ENCODE measurements at places on chromosomes 11 and 22.

GRCh38 chr22:44952863-44953746, 56.7 kb downstream of the PHF21B start:
- no peak for DNase-seq

GRCh38 chr11:103257360-103257759, 148.1 kb downstream of the DYNC2H1 start:
- no peak for DNase-seq

DNA sequence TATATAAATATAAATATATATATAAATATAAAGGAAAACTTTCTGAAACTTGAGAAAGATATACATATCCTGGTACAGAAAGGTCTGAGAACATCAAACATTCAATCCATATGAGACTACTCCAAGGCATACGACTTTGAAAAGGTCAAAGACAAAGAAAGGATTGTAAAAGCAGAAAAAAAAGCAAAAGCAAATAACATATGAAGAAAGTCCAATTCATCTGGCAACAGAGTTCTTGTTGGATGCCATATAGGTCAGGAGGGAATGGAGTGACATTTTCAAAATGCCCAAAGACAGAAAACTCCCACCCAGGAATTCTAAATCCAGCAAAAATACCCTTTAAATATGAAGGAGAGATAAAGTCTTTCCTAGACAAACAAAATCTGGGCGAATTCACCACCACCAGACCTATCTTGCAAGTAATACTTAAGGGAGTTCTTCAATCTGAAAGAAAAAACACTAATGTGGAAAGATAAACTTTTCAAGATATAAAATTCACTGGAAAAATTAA, 42.3 kb upstream of the MRPL17 start:
- no peak for DNase-seq

GRCh38 chr11:3755151-3755550, 42.2 kb downstream of the NUP98 start:
- DNase-seq, result no peak

DNA sequence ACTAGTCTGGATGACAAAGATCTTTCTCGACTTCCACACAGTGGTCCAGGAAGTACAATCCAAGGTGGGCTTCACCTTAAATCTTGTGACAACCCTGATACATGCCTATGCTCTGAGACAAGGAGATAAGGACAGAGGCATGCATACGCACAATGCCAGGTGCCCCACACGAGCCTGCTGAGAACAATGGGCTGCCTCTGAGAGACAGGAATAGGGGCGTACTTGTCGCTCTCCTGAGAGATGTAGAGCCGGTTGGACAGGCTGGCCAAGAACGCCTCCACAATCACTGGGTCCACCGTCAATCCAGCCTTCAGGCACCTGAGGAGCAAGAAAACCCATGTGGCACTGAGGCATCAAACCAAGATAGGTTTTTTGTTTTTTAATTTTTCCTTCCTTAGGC, 25.5 kb downstream of the SERPIND1 start:
- no peak for DNase-seq

- DNase-seq, result no peak
Measured at GRCh38 chr11:77783025-77783424, 37.5 kb downstream of the RSF1 start.

- no peak for DNase-seq
Measured at GRCh38 chr22:29848111-29848510, 10.0 kb upstream of the ASCC2 start.

- DNase-seq, result no peak
Measured at GRCh38 chr11:29656597-29656996, 360.2 kb downstream of the KCNA4 start.

- DNase-seq, result no peak
Measured at GRCh38 chr22:31103111-31103510, 4.3 kb downstream of the SELENOM start.

DNA sequence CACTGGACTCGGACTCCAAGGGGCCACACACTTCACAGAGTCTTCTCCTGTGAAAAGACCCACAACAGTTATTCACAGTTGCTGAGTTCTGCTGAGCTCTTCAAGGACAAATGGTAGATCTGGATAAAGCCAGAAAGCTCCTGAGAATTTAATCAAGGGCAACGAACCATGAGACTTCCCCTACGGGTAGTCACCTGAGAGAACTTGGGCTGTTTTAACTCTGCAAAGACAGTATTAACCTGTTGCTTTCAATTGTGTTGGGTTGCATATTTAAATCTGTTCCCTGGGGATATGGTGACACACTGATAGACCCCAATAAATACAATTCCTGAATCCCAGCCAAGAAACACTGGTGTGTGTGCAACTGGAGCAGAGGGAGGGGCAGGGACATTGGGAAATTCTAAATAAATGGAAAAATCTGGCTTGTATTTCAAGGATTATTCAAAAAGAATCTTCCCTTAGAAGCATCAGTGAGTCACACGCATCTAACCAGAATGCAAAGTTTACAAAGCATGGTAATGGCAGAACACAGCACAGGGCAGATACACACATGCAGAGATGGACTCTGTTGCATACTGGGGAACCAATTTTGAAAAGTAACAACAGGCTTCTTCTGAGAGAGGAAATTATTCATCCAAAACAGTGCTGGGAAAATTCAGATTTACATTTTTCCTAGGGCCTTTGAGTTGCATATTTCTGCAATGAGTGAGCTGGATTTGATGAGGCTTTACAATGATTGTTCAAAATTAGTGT, 4.0 kb downstream of the KCNJ1 start:
- DNase-seq, result no peak

GRCh38 chr11:28318871-28319270, 210.7 kb downstream of the METTL15 start:
- no peak for DNase-seq

GRCh38 chr11:112404112-112404511, 143.5 kb upstream of the PLET1 start:
- no peak for DNase-seq

DNA sequence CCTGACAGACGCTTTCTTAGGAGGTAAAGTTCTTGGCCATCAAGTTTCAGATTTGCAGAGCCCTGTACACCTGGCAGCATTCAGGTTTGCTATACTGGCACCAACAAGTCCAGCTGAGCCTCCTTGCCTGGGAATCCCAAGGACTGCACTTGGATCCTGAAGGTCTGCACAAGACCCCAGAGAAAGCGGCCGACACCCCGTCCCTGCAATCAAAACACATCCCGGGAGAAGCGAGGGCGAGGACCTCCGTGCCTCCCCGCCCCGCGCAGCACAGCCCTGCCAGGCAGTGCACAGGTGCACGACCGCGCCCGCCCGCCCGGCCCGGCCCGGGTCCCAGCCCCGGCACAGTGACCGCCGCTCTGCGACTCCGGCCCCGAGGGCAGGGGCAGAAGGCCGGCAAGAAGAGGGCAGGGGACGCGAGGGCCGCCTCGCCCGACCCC, 559 bp downstream of the MRTFA start:
- no peak for DNase-seq

DNA sequence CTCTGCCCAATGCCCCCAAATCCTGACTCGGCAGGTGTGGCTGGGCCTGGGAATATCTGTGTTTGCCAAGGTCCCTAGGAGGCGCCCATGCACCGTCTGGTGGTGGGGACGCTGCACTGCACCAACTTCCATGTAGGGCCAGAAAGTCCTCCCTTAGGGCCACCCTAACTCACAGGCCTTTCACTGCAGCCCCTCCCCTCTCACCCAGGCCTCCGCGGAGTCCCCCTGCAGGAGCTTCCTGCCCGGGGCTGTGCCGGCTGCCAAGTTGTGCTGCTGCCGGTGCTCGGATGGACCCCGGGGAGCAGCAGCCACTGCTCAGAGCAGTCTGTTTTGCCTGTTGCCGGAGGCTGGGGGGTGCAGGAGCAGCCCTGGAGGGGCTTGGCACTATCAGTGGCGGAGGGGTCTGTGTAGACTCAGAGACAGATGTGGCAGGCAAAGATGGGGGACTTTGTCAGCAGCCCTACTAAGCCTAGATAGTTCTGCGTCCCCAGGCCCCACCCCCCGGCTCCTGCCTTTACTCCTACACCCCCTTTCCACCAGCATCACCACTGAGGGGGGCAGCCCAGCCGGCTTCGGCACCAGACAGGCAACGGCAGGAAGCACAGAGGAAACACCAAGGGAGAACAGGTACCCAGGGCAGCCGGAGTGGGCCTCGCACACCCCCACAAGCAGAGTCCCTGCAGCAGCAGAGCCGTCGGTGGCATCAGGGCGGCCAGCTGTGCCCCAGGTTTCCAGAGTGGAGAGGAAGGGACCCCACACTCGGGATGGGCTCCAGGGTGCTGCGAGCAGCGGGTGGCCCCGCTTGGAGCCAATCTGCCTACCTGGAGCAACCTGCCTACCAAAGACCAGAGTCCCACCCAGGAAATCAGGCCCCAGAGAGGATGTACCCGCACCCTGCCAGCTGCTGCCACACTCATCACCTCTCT, 124.3 kb downstream of the TRIM29 start:
- no peak for DNase-seq

- no peak for DNase-seq
Measured at GRCh38 chr11:74734559-74734925, 3.3 kb upstream of the CHRDL2 start.

GRCh38 chr11:121515335-121515671, 62.5 kb upstream of the SORL1-AS1 start:
- DNase-seq, result no peak

DNA sequence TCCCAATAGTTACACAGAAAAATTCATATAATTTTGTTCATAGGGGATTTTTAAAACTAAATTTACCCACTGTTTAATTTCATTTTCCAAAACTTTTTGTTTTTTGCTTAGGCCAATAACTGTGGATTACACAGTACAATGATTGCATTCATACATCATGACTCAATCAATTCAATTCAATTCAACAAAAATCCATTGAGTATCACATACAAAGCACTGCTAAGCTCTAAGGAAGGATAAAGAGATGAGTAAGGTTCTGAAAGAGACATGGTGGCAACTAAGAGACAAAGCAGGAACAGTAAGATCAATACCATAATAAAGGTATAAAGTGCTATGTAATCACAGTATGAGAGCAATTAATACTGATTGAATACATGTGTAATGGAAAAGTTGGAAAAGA, 9.4 kb upstream of the LAYN start:
- DNase-seq, result no peak

DNA sequence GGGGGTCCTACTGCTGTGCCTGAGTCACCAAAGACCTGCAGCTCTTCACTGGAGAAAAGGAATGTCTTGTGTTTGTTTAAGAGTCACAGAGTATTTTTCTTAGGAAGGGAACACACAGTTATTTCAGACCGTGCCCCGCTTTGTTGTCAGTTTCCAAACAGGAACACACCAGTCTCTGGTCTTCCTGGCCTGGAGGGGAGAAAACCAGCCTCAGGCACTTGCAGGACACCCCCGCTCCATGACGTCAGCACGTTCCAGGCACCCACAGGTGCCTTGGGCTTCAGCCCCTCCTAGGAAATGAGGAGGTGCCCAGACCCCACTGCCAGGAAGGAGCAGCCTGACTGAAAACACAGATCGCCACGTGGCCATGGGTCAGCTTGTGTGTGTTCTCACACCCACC, 5.4 kb downstream of the DEAF1 start:
- no peak for DNase-seq

- DNase-seq, result no peak
Measured at GRCh38 chr11:34262531-34263081, 95.2 kb downstream of the ABTB2 start.

- DNase-seq, result no peak
Measured at GRCh38 chr11:29124470-29124869, 892.4 kb downstream of the KCNA4 start.

DNA sequence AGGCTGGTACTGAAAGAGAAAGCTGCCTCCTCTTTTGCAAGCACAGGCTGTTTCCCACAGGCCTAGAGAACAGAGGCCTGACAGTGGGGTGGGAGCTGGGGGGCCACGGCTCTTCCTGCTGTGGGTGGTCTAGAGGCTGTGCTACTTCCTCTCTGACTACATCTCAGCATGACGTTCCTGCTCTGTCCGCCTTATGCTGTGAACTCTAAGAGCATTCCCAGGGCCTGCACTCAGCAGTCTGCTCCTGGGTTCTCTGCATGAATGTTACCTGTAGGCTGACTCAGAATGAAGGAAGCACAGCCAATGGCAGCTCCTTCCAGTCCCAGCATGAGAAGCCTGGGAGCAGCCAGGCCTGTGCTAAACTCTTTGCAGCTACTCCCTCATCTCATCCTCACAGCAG, 534.3 kb downstream of the NTM start:
- DNase-seq, result no peak

DNA sequence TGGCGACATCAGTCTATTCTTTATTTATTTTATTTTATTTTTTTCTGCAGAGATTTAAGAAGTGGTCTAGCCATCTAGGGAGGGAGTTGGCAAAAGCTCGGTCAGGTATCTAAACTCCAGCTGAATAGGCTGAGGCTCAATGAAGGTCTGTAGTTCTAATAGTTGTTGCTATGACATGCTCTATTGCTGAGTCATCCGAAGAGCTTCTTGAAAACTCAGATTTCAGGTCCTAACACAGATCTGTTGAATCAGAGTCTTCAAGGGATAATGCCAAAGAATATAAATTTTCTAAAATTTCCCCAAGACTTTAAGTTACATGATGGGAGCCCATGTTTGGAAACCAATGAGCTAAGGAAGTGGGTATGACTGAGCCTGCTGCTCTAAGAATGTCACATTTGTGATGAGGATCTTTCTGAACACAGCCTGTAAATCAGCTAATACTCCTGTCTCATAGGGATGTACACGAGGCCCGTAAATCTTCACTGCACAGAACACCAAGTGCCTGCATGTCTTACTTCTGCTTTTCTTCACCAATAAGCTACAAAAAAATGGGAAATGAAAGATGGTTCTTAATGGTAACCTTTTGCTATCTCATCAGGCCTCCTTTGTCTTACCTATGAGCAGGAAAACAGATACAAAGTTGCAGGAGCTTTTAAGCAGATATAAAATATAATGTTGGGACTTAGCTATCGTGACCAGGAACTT, 901.4 kb upstream of the API5 start:
- no peak for DNase-seq

GRCh38 chr11:119479685-119480275, 56.8 kb upstream of the THY1 start:
- DNase-seq, result no peak

DNA sequence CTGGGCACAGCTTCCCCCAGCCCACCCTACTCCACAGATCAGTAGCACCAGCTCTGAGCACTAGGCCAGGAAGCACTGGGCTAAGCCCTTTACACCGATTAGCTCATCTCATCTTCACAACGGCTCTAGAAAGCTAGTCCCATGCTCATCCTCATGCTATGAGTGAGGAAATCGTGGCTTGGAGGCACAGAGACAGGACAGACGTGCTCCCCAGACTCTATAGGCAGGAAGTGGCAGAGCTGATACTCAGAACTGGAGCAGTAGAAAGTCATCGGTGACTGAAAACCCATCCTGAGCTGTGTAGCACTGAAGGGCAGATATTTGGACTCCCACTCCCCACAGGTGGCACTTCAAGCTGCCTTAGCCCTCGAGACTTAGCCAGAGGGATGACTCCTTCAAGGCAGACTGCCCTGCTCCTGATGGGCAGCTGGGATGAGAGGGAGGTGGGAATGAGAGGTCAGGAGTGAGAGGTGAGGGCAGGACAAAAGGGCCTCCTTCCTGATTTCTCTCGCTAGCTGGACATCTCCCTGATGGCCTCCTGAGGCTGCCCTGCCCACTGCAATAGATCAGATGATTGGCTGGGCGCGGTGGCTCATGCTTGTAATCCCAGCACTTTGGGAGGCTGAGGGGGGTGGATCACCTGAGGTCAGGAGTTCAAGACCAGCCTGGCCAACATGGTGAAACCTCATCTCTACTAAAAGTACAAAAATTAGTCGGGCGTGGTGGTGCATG, 9.7 kb downstream of the CD5 start:
- no peak for DNase-seq
